ENCODE measurements at places on chromosomes 3 and 15. TPM values are rescaled to one million over a fixed set of nuclear protein-coding genes. Genes with fewer than 3 reads are reported as not detected.

DNA sequence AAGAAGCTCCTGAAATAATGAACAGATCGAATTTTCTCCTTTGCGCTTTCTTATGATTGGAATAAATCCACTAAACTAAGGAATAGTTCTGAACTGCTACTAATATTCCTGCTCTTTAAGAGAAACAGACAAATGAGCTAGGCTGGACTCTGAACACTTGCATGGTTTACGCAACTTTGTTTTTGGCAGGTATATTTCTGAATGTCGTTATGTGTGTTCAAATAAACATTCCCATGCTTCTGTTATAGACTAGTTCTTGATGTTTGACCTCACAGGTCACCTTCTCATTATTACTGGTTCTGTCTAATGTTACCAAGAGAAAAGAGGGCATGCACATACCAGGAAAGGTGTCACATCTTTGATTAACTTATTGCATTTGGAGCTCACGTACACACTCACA lies 418.2 kb downstream of the EPHB1 start:
- no peak for DNase-seq

- no peak for DNase-seq
Measured at GRCh38 chr3:174094669-174095068, 697.1 kb downstream of the NLGN1 start.

DNA sequence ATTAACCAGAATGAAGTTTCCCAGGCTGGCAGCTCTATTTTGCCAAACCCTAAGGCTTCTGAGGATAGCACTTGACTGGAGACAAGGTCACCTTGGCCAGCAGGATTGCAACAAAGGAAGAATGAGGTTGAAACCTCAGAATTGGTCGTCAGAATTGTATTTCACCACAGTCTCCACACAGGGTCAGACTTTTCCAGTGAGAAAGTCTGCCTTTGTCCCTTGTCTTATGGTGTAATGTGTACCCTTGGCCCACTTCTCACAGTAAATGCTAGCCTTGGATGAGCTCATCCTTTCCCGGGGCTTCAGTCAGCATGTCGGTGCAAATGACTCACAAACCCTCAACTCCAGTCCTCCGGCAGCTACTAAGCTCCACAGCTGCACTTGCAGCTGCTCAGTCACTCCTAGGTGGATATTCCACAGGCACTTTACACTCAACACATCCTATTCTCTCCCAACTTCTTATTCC lies 19.7 kb downstream of the SSR3 start:
- DNase-seq = no peak

The TSC22D2 gene
- 66.0 TPM for total RNA-seq

DNA sequence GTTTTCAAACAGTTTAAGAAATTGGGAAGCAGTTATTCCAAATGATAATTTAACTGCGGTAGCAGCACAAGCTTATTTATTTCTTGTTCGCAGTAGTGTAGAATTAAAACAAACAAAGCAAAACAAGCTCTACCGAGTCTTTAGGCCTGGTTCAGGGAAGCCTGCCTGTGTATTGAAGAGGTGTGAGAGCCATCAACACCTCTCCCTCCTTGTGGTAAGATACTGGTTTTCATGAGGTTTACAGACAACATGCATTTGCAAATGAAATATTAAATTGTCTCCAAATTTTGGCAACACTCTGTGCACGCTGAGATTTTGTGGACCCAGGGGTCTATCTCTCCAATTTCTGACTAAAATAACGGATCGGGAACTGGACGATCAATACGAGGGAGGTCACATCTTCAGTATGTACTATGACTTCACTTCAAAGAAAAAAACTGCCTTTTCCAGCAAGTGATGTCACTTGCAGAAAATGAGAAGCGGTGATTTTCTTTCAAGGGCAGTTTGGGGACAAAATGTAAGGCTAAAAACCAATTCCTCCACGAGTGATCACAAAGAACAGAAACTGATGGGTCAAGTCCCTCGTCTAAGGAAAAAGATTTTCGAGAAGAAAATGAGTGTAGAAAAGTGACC lies 721 bp downstream of the ATR start:
- DNase-seq = no peak

DNA sequence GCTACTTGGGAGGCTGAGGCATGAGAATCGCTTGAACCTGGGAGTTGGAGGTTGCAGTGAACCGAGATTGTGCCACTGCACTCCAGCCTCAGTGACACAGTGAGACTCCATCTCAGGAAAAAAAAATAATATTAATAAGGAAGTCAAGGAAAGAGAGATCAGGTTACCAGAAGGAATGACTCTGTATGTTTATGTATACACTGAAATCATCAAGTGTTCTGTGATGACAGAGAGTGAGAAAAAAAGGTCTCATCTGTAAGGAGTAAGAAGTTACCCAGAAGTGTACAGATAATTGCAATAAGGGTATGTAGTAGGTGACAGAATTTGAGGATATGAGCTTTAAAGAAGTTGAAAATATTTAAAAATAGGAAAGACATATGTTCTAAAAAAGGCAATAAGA lies 4.3 kb upstream of the CCDC50 start:
- no peak for DNase-seq

The SNURF gene
- total RNA-seq = 62.1 TPM

DNA sequence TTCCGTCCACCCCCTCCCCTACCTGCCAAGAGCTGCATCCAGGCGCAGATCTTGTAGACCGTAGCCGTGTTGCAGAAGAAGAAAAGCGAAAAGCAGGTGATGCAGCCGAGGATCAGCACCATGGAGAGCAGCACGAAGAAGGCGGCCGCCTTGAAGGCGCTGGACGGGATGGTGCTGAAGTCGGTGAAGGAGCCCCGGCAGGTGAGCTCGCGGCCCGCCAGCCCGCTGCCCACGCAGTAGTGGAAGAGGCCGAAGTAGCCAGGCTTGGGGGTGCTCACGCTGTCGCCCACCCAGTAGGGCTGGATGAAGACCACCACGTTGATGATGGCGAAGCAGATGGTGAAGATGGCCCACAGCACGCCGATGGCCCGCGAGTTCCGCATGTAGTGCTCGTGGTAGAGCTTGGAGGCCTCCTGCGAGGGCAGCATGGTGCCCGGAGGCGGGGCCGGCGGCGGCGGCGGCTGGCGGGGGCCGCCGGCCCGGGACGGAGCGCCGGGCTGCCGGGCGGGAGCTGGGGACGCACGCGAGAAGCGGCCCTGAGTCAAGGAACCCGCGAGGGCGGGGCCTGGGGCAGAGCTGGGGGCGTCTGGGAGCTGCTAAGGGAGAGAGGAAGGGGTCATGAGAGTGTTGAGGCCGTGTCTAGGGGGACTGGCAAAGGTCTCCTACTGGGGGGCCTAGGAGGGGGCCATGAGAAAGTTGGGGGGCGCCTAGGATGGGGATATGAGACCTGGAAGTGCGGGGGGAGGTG lies 1.2 kb downstream of the LHFPL4 start:
- DNase-seq = no peak

DNA sequence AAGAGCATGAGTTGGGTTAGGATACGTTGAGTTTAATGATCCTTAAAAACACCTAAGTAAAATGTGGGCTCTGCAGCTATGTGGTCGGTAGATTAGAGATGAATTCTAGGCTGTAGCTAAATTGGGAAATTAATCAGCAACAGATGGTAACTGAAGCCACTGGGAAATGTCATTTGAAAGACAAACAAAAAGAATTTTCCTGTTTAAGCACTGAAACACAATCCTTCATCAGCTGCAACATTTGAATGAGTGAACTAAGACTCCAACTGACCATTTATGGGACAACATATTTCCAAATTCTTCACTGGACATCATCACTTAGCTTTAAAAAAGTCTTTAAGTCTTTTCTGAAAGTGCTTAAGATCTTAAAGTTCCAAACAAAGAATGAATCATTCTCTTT lies 226.9 kb downstream of the ZNF385D start:
- no peak for DNase-seq

- DNase-seq = no peak
Measured at GRCh38 chr3:83076041-83076440, 1314.6 kb upstream of the GBE1 start.

- no peak for DNase-seq
Measured at GRCh38 chr3:137438561-137438960, 325.6 kb upstream of the SOX14 start.

The CXCR6 gene
- 0.32 TPM for total RNA-seq

DNA sequence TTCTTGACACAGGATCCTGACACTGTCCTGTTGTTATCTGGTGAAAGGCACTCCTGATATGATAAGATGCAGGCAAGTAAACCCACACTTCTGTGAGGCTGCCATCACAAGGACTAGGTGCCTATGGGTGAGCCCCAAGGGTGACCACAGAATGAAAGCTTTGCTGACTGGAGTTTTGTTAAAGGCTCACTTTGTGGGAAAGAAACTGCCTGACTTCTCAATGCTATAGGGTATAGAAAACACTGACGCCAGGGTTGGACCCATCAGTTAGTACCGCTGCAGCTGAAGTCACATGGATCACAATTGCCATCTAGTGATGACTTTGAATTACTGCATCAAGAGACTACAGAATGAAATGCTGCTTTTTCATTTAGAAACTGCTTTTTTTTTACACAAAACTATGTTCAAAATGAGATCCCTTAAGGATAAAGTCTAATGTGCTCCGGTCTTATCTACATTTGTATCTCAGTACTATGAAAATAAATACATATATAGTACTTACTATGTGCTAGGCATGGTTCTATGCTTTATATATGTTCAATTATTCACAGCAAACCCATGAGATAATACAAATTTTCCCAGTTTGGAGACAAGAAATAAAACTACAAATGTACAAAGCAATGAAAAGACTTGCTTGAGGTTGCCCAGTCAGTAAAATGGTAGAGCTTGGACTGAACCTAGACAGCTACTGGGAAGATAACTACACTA lies 64.2 kb upstream of the CMSS1 start:
- no peak for DNase-seq

DNA sequence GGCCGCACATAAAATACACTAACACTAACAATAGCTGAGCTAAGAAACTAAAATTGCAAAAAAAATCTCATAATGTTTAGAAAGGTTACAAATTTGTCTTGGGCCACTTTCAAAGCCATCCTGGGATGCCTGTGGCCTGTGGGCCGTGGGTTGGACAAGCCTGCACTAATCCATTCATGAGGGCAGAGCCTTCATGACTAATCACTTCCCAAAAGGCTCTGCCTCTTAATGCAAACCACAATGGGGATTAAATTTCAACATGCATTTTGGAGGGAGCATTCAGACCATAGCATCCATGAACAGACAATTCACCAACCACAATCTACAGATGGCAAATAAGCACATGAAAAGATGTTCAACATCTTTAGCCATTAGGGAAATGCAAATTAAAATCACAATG lies 128.2 kb downstream of the SUCLG2 start:
- no peak for DNase-seq

The CYP8B1 gene
- total RNA-seq = not detected

The NRG4 gene
- total RNA-seq = not detected

The OR5K1 gene
- not detected for total RNA-seq

The CCDC9B gene
- 178 TPM for total RNA-seq

The SYNM gene
- total RNA-seq = 395 TPM

DNA sequence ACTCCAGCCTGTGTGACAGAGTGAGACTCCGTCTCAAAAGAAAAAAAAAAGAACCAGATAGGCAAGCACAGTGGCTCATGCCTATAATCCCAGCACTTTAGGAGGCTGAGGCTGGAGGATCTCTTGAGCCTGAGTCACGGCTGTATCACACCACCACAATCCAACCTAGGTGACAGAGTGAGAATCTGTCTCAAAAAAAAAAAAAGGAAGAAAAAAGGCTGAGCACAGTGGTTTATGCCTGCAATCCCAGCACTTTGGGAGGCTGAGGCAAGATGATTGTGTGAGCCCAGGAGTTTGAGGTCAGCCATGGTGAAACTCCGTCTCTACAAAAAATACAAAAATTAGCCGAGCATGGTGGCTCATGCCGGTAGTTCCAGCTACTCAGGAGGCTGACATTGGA lies 5.6 kb upstream of the NICN1 start:
- DNase-seq = no peak

The TERC gene
- 0.86 TPM for total RNA-seq

The FAM107A gene
- total RNA-seq = 29.9 TPM

DNA sequence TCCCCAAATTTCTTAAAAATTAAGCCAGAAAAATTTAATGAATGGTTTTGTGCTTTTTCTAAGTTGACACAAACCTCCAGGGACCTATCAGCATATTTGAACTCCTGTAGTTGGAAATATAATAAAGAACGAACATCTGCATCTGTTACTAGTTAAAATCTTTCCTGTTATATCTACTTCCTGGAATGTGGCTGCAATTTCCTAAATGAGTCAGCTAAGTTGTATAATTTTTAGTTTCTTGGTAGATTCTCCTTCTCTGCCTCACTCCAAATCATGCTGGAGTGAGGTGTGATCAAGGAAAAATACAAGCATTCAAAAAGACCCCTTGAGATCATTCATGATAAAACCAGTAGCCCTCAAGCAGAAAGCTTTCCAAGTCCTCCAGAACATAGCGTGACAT lies 106.2 kb upstream of the MCTP2 start:
- DNase-seq = no peak

The NR2E3 gene
- not detected for total RNA-seq

The ANKUB1 gene
- total RNA-seq = not detected

GRCh38 chr15:50977162-50977561 lies 68.7 kb downstream of the AP4E1 start:
- DNase-seq = no peak

- no peak for DNase-seq
Measured at GRCh38 chr3:190205739-190206138, 85.0 kb upstream of the P3H2 start.

DNA sequence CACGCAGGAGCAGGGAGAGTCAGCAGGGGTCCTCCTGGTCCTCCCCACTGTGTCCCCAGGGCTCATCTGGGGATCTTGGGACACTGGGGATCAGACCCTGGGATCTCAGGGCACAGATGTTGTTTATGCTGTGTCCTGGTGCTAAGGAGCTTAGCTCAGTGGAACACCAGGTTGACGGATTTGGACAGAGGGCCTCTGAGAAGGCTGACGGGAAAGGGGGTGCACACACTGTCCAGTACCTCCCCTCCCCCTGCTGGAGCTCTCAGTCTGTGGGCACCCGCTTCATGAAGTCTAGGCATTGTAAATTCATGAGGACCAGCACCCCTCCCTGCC lies 21.9 kb upstream of the SEMA3F start:
- DNase-seq = no peak

DNA sequence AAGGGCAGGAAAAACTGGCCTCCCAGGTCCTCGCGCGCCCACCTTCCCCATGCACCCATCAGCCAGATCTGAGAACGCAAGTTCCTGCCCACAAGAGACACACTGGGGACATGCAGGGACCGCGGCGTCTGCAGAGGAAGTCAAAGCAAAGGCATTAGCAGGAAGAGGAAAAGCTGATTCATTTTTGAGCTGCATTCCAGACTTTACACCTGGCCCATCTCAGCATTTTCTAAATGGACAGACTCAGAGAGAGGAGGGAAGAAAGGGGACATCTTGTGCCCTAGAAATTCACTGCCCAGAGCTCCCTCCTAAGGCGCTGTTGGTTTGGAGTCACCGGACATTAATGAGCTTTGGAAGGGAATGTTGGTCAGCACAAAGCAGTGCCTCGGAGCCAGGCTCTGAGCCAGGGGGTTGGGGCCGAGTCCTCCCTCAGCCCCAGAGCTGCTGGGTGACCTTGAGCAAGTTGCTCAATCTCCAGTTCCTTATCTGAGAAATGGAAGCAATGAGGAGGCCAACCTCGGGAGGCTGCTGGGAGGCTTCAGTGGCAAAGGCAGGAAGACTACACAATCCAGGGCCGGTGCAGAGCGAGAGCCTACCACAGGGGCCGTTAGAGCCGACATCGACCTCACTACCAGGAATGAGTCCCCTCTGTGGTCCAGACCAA lies 150.5 kb upstream of the IQSEC1 start:
- no peak for DNase-seq
